Suppressor macrophage treated with lipopolysaccharide for 1 hour (primary cell): ENCODE measurements at places on chromosomes 7 and 10.

GRCh38 chr7:126026421-126027088 is 1096.9 kb upstream of the POT1 start:
- no peak for DNase-seq

GRCh38 chr7:29300026-29300480 is 105.5 kb downstream of the CHN2 start:
- no peak for DNase-seq

GRCh38 chr7:139131-139530 is 53.2 kb upstream of the FAM20C start:
- DNase-seq: peak; percentile 31

- DNase-seq: no peak
Observed at GRCh38 chr10:29105516-29106215, 183.2 kb upstream of the LYZL1 start.

GRCh38 chr7:30238721-30239441 is 45.5 kb upstream of the ZNRF2 start:
- peak; percentile 74 for DNase-seq

DNA sequence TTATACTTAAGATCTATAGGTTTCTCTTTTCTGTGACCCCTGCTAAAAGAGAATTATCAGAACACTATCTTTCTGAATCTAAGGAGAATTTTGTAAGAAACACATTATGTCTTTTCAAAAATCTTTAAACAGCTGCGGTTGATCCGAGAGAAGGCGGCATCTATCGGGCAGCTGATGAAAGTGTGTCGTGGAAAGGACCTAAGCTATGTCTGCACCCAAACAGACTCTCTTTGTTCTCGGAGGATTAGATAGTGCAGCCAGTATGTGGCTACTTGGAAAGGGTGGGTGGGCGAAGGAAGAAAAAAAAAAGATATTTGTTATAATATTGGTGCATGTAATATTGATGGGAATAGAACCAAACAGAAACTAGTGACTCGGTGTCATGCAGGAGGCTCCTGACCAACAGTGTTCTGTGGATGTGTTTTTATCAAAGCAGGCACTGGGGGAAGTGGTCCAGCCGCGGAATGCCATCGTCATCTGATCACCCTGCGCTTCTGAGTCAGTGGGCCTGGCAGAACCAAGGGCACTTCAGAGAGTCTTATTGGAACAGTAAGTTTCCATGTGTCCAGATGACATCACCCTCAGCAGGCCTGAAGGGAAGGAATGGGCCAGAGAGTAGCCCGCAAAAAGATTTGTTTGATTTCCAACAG is 509.7 kb upstream of the AKR1E2 start:
- DNase-seq: no peak

GRCh38 chr7:117154721-117155120 is 168.1 kb downstream of the WNT2 start:
- DNase-seq: no peak

- DNase-seq: no peak
Observed at GRCh38 chr7:27971171-27971812, 209.3 kb downstream of the JAZF1 start.

GRCh38 chr7:110780712-110781111 is 310.2 kb upstream of the LRRN3 start:
- DNase-seq: no peak

DNA sequence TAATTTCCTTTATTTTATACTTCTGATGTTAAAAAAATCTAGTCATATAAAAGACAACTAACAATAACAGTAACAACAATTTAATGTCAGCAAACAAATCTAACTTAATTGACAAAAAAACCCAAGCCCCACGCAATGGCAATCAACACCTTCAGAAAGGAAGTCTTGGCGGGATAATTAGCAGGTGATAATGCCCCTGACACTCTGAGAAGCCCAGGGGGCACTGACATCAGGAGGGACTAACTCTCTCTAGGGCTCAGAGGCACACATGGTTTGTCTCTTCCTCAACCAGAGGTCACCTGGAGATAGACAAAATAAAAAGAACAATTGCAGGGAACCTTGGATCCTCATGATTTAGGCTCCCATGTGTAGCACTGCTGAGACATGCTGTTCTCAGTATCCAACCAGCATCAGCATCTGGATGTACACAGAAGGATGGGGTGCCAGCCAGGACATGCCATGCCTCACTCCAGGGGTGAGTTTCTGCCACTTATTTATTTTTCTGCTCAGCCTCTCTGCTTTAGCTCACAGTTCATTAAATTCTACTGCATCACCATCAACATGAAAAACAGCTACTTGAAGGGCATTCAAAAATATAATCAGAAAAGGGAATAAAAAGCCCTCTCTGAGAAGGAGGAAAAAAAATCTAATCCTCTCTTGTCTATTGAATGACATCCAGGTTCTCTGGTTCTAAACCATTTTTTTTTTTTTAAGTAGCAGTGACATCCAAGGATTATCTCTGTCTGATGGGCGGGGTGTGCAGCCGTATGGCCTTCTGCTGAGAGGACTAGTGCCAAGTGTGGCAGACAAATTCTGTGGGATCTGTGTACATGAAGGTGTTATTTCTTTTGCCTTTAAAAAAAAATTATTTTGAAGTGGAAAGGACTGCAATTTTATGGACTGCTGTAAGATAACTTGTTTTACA is 96.3 kb downstream of the ATXN7L1 start:
- DNase-seq: no peak

GRCh38 chr10:103849880-103850571 is 5.3 kb downstream of the SH3PXD2A start:
- peak; percentile 88 for DNase-seq

DNA sequence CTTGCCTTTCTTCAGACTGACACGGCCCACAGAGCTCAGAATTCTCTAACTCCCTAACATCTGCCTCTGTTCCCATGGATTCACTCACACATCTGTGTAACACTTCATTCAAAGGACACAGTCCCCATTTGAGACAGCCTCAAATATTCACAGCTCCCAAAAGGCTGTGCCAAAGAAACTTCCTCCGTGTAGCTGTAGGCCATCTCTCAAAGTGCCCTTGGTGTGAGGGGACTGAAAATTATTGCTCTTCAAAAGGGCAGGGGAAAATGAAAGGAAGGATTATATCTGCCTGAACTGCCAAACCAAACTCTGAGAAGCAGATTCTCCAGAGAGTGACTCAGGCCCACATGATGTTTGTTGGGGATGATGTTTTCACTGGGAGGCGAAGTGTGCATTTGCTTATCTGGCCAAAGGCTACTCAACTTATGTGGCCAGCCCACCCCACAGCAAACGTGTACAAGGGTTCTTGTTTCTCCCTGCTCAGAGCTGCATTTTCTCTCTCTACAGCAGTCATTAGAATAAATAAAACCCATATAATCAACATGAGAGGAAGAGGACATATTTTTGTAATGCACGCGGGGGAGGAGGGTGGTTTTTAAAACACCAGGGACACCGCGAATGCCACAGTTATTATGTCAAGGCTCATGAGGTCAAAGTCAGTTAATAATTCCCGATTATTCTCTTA is 302.4 kb upstream of the NFE2L3 start:
- peak; percentile 33 for DNase-seq

- no peak for DNase-seq
Observed at GRCh38 chr10:50063100-50063499, 4.7 kb upstream of the WASHC2A start.

DNA sequence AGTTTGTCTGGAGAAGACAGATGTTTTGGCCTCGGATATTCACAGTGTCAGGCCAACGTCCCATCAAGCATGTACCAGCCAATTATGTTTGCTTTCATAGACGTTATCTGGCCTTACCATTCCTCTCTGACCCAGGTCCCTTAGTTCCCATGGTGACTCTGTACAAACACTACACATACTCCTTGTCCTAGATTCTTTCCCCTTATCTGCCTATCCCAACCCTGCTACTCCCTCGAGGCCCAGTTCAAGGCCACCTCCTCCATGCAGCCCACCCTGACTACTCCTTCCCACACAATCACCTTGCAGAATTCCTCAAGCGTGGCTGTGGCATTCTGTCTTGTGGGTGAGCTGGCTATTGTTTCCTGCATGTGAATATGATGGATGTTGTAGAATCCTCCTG is 155.2 kb downstream of the PRKAG2 start:
- DNase-seq: no peak

DNA sequence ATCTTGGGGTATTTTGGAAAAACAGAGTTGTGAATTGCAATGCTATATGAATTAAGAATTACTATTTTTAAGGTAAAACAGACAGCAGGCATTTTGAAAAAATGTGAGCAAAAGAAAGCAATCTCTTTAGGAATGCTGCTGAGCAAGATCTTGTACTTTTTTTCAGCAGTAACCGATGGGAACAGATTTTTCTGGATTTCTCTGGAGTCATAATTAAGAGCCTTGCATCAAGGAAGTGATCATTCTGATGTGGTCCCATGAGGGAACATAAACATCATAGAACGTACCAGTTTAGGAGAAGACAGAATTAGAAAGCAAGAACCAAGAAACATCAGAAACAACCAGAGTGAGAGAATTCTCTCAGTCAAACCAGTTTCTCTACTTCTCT is 157.0 kb upstream of the AGR3 start:
- no peak for DNase-seq

DNA sequence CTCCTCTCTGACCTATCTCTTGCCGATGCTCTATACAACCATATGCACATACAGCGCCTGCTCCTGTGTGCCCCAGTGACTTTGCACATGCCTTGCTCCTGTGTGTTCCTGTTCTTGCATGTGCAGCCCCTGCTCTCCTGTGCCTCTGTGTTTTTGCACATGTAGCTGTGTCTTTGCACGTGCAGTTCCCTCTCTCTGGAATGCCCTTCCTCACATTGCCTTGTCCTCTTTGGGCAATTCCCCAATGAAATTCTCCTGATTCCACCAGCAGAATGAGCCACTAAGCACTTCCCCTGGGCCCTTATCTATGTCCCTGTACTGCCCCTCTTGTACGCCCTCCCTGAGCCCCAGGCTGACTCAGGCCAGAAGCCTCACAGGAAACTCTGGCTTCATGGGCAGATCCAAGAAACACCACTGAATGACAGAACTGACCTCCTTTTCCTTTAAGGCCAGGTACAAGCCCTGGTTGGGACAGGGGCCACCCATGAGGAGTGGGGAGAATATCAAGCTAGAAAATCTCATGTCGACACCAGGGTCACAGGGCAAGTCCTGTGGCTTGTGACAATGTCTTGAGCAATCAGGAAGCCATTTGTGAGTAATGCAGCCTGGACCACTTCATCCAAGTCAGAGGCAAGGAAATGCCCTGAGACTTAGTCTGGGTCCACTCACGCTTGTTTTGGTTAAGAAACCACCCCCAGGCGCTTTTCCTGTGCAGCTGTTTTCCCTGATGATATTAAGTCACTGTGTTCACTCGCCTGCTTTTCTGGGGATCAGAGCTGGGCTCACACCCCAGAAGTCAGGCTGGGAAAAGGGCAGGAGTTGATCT is 1.9 kb upstream of the ARHGAP22 start:
- DNase-seq: peak; percentile 91

GRCh38 chr7:23898619-23899018 is 188.6 kb downstream of the STK31 start:
- DNase-seq: no peak

DNA sequence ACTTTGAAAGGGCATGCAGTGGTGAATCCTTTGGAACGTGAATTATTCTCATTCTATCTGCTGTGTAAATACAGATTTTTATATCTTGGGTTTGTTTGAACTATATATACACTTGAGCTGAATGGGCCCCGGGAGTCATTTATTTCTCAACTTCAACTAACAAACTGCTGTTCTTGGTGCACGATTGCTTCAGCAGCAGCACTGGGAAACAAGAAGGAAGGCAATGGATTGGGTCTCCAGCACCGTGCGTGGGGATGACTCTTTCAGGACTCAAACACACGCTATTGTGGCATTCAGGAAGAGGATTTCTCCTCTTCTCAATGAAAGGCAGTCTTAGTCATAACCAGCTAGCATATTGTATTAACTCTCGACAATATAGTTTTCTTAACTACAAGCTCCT is 226.0 kb upstream of the NFE2L3 start:
- no peak for DNase-seq

GRCh38 chr10:34723750-34724149 is 91.3 kb downstream of the PARD3 start:
- peak; percentile 3 for DNase-seq

DNA sequence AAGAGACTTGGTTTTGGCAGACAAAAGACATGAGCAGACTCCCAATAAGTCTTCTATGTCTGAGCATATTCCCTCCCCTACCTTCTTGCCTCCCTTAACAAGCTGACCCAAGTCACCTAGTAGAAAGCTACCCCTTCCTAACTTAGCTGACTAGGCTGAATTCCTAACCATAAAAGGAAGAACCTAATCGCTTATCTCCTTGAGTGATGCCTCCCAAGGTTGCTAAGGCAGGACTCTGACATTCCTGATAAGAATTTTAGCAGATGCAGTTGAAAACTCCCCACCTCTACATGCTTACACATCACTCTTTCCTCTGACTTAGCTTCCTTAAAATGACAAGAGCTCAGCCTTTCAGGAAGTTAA is 704.7 kb upstream of the MBL2 start:
- no peak for DNase-seq

DNA sequence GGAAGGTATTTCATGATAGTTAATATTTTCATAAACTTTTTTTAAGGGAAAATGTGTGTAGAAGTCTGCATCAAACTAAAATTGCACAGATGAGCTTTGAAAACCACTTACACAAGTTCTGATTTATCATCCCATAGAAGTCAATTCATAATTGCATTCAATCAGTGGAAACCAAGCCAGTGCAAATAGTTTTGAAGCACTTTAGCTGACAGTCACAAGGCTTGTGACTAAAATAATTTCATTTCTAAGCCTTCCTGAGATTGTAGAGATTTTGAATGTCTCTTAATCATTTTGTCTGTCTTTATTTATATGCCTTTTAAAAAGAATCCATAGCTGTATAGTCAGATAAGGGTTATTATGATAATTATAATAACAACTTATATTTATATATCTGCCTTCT is 41.4 kb downstream of the EXOC4 start:
- DNase-seq: no peak

DNA sequence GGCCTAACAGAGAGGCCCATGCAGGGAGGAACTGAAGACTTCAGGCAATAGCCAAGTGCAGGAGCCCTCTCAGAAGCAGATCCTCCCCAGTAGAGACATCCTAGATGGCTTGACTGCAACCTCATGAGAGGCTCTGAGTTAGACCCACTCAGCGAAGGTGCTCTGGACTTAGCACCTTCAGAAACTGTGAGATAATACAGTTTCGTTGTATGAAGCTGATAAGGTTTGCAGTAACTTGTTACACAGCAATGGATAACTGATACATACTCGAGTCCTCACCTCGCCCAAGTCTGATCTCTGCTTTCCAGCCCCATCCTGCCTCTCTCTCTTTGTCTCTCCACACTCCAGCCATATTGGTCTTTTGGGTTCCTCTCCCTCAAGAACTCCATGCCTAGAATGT is 136.4 kb upstream of the EEPD1 start:
- DNase-seq: no peak

GRCh38 chr7:98868450-98868849 is 1.4 kb downstream of the TMEM130 start:
- peak; percentile 60 for DNase-seq

DNA sequence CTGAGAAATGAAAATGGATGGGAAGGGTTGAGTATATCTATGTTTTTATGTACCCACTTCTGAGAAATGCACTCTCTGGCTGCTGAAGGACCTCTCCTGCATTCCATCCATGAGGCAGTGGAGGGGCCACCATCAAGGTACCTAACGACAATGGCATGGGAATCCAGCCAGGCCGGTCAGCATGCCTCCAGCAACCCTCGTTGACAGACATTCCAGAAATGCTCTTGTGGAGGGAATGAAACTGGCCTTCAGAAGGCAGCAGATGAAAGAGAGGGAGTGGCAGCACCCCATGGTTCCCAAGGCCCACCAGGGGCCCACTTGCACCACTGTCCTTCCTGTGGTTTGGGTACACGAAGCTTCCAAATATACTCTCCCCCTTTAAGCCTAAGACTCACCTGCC is 269.0 kb downstream of the ARHGAP12 start:
- DNase-seq: no peak
